ENCODE measurements at places on chromosomes 16 and 17.

DNA sequence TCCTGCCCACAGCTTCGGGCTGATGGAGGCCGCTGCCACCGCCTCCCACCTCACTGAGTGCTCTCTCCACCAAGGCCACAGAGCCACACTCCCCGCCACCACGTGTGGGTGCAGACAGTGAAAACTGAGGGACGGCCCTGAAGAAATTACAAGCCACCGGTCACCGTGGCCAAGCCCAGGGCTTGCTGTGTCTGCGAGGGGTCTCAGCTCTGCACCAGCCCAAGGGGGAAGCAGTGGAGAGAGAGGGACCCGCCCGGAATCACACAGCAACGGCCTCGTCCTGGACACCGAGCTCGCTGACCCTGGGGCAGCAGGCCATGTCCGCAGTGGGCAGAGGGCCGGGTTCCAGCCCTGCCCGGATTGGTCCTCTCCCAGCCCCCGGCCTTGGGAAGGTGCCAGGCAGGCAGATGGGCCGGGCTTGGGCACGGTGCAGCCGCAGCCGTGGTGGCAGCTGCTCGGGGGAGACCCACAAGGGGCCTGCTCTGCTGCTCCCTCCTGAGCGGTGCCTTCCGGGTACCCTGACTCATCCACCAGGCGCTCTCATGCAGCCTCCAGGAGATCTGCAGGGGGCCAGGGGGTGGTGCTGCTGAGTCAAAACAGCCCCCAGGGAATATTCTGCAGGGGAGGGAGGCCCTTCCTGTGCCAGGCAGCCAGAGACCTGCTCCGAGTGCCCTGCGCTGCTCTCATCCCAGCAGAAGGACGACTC lies 52.0 kb downstream of the CBFA2T3 start:
- DNase-seq = peak; percentile 93

GRCh38 chr17:4074831-4075495 lies 67.9 kb downstream of the ZZEF1 start:
- peak; percentile 36 for DNase-seq

DNA sequence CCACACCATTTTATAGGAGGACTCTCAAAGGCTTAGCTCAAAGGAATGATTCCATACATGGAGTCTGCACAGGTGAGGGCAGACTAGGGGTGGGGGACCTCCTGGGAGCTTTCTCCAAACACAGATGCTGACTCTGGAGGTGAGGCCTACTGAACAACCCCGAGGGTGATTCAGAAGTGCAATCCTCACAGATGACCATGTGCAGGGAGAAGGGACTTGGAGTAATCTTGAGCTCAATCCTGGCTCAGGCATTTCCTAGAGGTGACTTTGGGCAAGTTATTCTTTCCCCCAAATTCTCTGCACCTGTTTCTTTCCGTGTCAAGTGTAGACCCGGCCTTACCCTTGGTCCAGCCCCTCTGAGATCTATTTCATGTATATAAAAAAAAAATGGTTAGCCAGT lies 401.5 kb downstream of the SLC39A11 start:
- DNase-seq = no peak

DNA sequence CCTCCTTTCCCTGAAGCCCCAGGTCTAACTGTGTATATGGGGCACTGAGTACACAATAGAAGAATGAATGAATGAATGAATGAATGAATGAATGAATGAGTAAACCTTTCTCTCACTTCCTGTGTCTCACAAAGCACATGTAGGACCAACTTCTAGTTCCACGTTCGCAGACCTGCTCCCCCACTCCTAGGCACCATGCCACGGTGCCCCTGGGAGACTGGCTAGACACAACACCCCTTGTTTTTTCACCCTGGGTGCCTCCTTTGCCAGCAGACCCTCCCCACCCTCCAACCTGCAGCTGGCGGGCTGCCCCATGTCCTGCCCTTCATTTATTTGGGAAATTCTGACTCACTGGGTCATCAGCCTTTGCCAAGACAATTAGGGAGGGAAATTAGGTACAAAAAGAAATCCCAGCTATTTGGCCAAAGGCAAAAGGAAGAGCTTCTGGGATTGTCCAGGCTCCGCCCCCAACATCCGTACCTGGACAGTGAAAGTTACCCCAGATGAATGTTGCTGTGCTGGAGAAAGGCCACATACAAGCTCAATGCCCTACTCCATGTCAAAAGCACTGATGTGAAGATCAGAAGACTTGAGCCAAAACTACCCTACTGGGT lies 7.7 kb downstream of the CES1 start:
- no peak for DNase-seq

DNA sequence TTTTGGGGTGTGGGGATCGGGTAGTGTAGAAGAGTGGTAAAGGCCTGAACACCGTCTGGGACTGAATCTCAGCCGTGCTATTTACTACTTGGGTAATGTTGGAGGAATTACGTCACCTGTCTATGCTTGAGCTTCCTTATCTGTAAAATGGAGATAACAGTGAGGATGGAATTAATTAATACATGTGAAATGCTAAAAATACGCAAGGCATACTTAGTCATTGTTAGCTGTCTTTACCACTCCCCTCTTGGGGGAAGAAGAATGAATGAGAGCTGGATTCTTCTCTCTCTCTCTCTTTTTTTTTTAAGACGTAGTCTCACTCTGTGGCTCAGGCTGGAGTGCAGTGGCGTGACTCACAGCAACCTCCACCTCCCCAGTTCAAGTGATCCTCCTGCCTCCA lies 41.1 kb upstream of the TANGO6 start:
- peak; percentile 90 for DNase-seq

DNA sequence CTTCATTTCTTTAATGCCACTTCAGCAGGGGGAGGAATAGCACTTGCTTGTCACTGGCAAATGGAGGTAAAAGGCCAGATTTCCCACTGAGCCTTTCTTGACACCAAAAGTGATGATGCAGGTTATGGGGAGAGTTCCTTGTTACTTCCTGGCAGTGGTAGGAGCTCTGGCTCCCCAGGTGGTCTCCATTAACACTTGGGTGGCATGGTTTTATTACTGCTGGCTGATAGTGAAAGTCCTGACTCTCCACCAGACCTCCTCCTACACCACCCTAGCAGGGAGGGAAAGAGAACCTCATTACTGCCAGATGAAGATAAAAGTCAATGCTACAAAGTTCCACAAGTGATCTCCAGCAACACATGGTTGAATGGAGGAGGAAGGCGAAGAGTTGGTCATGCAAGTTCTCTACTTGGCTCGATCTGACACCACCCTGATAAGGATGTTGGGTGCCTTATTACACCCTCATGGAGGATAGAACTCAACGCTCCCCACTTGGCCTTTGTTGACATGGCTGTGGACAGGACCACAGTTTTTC lies 152.7 kb upstream of the GNAO1 start:
- DNase-seq = no peak

DNA sequence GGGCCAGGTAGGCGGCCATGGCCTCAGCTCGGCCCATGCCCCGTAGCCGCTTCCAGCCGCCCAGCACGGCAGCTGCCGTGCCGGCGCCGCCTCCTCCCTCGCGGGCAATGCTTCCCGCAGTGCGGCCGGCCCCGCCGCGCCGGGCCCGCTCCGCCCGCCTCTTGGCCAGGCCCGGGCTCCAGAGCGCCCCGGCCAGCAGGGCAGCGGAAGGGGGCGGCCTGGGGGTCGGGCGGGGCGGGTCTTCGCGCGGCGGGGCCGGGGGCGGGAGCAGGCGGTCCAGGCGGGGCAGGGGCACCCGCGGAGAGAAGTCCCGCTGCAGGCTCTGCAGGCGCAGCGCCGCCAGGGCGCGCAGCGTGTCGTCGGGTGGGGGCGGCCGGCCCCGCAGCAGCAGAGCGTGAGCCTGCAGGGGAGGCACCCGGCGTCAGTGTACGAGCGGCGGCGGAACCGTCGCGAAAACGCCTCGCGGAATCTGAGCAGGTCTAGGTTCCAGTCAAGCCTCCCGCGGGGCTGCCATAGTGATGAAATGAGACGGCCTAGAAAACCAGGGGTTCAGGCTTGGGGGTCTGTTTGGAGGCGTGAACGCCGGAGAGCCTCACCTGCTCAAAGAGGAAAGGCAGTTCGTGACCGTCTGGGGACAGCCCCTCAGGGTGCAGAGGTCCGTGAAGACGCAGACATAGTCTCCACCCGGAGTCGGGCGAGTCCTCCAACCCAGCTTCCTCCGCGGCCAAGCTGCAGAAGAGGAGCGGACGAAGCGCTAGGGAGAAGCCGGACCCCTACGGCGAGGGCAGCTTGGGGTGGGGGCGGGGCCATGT lies 6.6 kb downstream of the PLEKHH3 start:
- DNase-seq = no peak

GRCh38 chr16:49337814-49338350 lies 35.7 kb upstream of the C16orf78 start:
- DNase-seq = no peak

GRCh38 chr17:72614871-72615626 lies 477.4 kb downstream of the SLC39A11 start:
- peak; percentile 69 for DNase-seq

DNA sequence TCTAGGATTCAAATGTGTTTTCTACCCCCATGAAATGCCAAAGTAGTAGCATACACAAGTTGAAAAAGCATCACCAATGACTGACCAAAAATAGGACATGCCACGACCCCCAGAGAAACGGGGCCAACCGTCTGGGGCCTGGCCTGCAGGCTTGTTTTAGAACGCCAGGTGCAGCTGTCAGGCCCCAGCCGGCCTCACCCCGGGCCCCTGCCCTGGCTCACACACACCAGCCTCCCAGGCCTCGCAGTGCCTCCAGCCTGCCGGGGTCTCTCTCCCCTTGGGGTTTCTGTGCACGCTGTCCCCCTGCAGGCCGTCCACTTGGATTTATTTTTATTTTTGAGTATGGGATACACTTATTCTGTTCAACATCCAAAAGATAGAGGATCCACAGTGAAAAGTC lies 7.9 kb downstream of the KATNB1 start:
- no peak for DNase-seq

DNA sequence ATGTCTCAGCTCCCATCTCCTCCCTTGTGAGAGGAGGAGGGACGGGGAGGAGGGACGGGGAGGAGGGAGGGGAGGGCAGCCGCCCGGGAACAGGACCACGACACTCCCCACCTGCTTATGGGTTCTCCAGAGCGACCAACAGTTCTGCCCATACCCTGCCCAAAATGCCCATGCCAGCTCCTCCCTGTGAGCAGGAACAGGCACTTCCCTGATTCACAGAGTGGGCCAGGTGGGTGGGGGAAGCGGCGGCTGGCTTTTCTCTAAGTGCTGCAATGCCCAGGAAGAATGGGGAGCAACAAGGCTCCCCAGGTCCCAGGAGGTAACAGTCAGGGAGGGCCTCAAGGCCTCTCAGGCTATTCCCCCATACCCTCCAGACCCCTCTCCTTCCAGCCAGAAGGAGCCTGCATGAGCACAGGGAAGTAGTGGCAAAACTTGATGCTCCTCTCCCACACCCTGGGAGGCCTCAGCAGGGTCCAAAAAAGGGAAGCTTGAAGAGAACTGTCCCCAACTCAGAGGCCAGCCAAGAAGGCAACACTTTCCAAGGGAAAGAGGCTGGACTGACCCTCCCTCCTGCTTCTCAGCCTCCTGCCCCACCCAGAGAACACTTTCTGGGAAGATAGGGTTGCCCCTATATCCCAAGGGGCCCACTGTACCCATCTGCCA lies 53.8 kb downstream of the MYO18A start:
- no peak for DNase-seq
